ENCODE measurements at places on chromosomes 3 and 15.
A peak's percentile ranks its signal among the peaks of the same experiment; 100 is the strongest.

- DNase-seq = no peak
Observed at GRCh38 chr3:14227856-14228255, 49.2 kb downstream of the LSM3 start.

GRCh38 chr3:48427630-48427962 is 2.3 kb downstream of the PLXNB1 start:
- no peak for DNase-seq

- no peak for DNase-seq
Observed at GRCh38 chr3:86967062-86967461, 23.9 kb downstream of the VGLL3 start.

- DNase-seq = no peak
Observed at GRCh38 chr15:85780225-85780985, 14.3 kb downstream of the KLHL25 start.

- DNase-seq = no peak
Observed at GRCh38 chr3:126773167-126773566, 69.1 kb downstream of the CHCHD6 start.

GRCh38 chr3:188458756-188459155 is 304.8 kb downstream of the LPP start:
- peak; percentile 58 for DNase-seq

DNA sequence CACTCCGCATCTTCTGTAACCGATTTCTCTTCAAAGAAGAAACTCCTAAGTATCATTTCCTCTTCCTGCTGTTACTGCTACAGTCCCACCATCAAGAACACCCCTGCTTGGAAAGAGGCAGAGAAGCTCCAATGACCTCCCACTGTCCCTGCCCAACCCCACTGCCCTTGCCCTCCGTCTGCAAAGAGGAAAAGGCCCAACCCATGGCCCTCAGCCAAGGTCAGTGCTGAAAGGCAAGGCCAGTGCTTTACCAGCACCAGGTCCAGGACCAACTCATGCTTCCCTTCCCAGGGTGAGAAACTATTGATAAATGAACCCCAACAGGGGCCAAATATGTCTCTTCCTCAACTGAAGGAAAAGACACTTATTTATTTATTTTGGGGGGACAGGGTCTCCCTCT is 22.5 kb downstream of the FAM240A start:
- no peak for DNase-seq

- DNase-seq = no peak
Observed at GRCh38 chr15:54289590-54290136, 311.4 kb downstream of the UNC13C start.

DNA sequence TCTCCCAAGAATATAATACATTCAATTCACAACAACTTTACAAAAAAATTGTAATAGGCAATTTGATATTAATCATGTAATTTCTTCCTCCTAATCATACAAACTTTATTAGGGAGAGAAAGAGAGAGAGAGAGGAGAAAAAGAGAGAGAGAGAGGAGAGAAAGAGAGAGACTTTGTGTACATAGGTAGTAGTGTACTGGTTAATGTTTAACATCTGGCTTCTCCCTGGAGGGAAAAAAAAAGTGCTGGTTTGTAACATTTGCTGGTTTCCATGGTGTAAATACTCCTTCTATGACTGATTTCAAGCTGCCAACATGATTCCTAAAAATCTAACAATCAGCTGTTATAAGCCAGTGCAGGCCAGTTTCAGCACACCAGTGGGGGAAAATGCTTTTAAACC is 98.0 kb upstream of the ARHGEF26 start:
- peak; percentile 6 for DNase-seq

GRCh38 chr3:108130701-108131474 is 40.1 kb upstream of the CD47 start:
- peak; percentile 88 for DNase-seq

DNA sequence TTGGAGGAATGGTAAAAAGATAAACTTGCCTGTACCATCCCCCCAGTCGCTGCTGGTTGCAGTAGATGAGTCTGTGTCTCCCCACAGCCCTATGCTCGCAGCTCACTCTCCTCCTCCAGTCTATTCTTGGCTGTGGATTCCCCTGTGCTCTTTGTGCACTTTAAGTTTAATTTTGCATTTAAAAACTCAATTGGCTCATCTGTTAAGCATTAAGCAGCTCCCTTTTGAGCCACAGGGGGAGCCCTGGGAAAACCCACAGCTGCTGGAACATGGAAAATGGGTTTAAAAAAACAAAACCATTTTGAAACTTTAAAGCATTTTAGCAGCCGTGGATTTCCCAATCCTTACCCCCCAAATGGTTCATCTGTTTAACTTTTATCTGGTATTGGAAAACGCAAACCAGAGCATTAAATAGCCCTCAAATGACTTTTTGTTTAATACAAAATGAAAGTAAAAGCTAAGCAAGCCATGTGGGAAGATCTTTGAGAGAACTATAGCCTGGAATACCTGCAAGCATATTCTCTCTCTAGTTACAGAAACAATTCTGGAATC is 536.9 kb downstream of the ZIC1 start:
- DNase-seq = peak; percentile 97

- DNase-seq = no peak
Observed at GRCh38 chr3:78994174-78995027, 773.4 kb downstream of the ROBO1 start.

- DNase-seq = no peak
Observed at GRCh38 chr3:183296944-183297343, 43.9 kb downstream of the B3GNT5 start.

GRCh38 chr15:83899670-83900069 is 245.7 kb downstream of the ADAMTSL3 start:
- DNase-seq = no peak
